ENCODE measurements at places on chromosomes 3 and 15. TPM values are rescaled to one million over a fixed set of nuclear protein-coding genes. Genes with fewer than 3 reads are reported as not detected.

- DNase-seq: no peak
Observed at GRCh38 chr3:119230071-119230470, 10.6 kb downstream of the B4GALT4 start.

- DNase-seq: no peak
Observed at GRCh38 chr3:53680028-53680427, 166.2 kb downstream of the CHDH start.

The SRGAP3 gene
- 0.07 TPM for total RNA-seq

The THBS1 gene
- 364 TPM for total RNA-seq

The WHAMM gene
- total RNA-seq: 6.2 TPM

The PLA2G4E gene
- not detected for total RNA-seq
